ENCODE measurements at places on chromosomes 5 and 9. TPM values are rescaled to one million over a fixed set of nuclear protein-coding genes. Genes with fewer than 3 reads are reported as not detected.

The PCDHA1 gene
- total RNA-seq: 0.09 TPM

The C7 gene
- not detected for total RNA-seq

The PCDHA9 gene
- not detected for total RNA-seq

The NR6A1 gene
- total RNA-seq: 0.23 TPM

- no peaks in the 10 kb centered on the region for H3K36me3 ChIP-seq
- H3K27ac ChIP-seq: no peak overlapping the region
- no peak for DNase-seq
- H3K4me1 ChIP-seq: peaks cover 5% of the 10 kb centered on the region
- H3K4me3 ChIP-seq: no peak overlapping the region
- no peaks in the 10 kb centered on the region for H3K27me3 ChIP-seq
Measured at GRCh38 chr5:15774632-15775031, 274.7 kb downstream of the FBXL7 start.

- no peak overlapping the region for H3K4me3 ChIP-seq
- H3K36me3 ChIP-seq: peaks cover 25% of the 10 kb centered on the region
- peaks cover 2% of the 10 kb centered on the region for H3K27me3 ChIP-seq
- no peak overlapping the region for H3K27ac ChIP-seq
Measured at GRCh38 chr5:43664501-43665040, 61.6 kb downstream of the NNT start.

- peak; percentile 98 for DNase-seq
- H3K4me1 ChIP-seq: peaks cover 77% of the 10 kb centered on the region
- H3K27me3 ChIP-seq: peaks cover 1% of the 10 kb centered on the region
- H3K27ac ChIP-seq: peak overlapping the region; percentile 90
Measured at GRCh38 chr9:116234081-116234480, 80.5 kb downstream of the PAPPA start.

Data from HFFc6 (cell line).